ENCODE measurements at places on chromosomes 2 and 18. TPM values are rescaled to one million over a fixed set of nuclear protein-coding genes. Genes with fewer than 3 reads are reported as not detected.

Gene IL36A
- not detected for total RNA-seq

Gene REG1B
- total RNA-seq = not detected

- no peak for DNase-seq
These were observed 190.3 kb upstream of the SLC8A1 start for GRCh38 chr2:40642237-40642636.

Gene MAP3K19
- not detected for total RNA-seq

Gene ADCYAP1
- total RNA-seq = 0.57 TPM

- DNase-seq = peak; percentile 54
These were observed 230.9 kb upstream of the SLC14A2 start for GRCh38 chr18:45384137-45384961.

DNA sequence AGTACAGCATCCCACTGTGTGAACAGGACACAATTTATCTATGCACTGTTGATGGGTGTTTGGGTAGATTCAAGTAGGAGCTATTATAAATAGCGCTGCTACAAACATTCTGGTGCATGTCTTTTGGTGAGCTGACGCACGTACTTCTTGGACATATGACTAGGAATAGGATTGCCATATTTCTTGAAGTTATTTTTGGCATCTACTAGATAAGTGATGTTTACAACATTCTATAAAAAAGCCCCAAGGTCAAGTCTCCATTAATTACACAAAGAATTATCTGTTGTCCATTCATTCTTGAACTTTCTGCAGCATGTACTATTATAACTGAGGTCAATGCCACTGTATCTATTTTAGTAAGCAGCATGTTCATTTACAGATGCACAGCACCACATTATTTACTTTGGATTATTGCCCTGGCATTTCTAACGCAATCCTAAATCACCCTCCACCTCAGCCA, 225.5 kb upstream of the TMEM200C start:
- DNase-seq = no peak

Gene LOXL3
- total RNA-seq = 2.9 TPM

Gene GATA6
- 1.8 TPM for total RNA-seq

Gene SERPINB7
- total RNA-seq = not detected

GRCh38 chr2:231634951-231635875, 42.5 kb downstream of the TEX44 start:
- no peak for DNase-seq

- DNase-seq = peak; percentile 85
These were observed 91.9 kb downstream of the PPP1R1C start for GRCh38 chr2:182077448-182078142.

DNA sequence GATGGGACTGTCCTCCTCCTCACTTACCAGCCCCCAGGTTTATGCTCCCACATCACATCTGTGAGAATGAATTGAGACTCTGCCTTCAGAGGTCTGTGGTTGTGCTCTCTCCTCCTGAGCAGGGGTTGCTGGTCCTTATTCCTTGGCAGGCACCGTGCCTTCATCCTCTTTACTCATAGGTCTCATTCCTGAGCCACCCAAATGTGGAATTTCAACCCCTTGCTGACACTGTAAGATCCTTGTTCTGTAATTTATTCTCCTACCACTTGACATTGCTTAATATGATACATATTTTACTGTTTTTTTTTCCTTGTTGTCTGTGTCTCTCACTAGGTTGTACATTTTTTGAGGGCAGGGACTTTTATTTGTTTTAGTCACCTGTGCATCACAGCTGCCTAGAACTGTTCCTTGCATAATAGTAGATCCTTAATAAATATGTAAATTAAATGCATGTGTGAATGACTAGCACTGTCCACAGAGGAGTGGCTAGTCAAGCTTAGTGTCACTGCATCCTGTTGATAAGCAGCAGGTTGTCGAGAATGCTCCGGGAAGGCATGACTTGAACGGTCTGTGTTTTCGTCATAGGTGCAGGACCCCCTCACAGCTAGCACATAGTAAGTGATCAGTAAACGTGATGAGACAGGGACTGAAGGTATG, 180.6 kb downstream of the ZNF407 start:
- no peak for DNase-seq

- DNase-seq = no peak
These were observed 150.3 kb downstream of the PLEKHA3 start for GRCh38 chr2:178630581-178630980.

Gene VWA3B
- not detected for total RNA-seq

Gene UGT1A10
- not detected for total RNA-seq

Gene ACYP2
- total RNA-seq = 6.8 TPM

GRCh38 chr2:218436992-218437391, 18.1 kb downstream of the VIL1 start:
- DNase-seq = no peak

Gene FBXO15
- 1.1 TPM for total RNA-seq
